ENCODE measurements at places on chromosomes 11 and 22.

DNA sequence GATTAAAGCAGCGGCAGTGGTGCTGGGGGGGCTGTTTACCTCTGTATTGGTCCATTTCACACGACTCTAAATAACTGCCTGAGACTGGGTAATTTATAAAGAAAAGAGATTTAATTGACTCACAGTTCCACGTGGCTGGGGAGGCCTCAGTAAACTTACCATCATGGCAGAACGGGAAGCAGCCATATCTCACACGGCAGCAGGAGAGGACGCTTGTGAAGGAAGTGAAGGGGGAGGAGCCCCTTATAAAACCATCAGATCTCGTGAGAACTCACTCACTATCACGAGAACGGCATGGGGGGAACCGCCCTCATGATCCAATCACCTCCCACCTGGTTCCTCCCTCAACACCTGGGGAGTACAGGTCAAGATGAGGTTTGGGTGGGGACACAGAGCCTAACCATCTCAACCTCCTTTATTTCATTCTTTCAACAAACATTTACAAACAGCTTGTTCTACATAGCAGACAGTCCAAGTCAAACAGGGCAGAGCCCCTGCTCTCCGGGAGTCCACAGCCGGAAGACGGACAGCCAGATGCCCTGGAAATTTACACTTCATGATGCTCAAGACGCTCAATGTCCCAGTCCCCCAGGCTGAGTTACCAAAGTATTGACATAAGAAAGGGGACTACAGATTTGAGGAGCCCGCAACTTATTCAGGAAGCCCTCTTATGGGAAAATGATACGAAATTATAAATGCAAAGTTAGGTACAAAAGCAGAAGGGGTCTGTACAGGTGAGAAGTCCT lies 26.3 kb upstream of the HMGXB4 start:
- no peak for ATAC-seq

DNA sequence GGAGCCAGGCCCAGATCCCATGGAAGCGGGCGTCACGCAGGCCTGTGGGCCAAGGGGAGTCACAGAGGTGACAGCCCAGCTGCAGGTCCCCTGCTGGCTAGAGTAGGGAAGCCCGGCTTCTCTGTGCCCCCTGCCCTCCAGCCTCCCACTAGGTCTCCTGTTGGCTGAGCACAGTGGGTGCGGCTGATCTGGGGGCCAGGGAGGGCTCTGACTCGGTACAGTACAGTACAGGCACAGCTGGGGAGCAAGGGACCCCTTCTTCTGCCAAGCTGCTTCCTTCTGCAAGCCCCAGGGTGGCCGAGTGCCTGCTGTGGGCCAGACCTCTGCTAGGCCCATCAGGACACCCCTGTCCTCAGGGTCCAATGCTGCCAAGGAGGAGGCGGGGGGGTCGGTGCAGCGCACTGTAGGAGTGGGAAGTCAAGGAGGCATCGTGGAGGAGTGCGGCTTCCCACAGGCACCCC lies 10.1 kb downstream of the SUSD2 start:
- ATAC-seq = no peak

GRCh38 chr11:63530021-63530420 lies 6.6 kb upstream of the PLAAT4 start:
- ATAC-seq = no peak

DNA sequence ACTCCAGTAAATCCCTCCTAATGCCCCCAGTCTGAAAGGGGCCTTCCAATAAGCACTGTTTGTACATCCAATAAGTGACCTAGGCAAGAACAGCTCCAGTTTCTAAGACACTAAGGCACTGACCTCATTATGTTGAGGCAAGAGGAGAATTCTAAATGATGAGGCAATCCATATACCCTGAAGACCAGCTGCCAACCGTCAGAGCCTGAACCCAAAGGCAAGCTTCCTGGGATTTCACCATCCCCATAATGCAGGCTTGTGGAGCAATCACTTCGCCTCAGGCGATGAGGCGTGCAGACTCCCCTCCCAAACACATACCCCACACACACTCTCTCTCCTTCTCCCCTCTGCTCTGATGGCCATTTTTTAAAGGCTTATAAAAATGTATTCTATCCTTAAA lies 49.5 kb downstream of the LGR4 start:
- no peak for ATAC-seq

DNA sequence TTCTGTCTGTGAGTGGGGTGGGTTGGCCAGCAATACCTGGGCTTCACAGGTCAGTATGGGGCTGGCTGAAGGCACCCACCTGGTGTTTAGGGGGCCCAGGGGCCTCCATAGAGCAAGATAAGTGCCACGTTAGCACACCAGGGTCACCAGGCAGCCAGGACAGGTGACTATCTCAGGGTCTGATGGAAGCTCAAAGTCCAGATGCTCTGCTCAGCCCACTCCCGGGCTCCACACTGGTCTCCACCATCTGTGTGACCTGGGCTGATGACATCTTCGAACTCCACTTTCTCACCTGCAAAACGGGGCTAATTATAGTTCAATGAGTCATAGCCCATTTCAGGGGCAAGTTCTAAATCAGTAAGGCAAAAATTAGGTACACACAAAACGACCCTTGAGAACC lies 39.4 kb upstream of the PRDM11 start:
- ATAC-seq = no peak

- no peak for ATAC-seq
Measured at GRCh38 chr11:116312570-116313391, 460.0 kb downstream of the BUD13 start.

All from activated CD4-positive, CD25-positive, alpha-beta regulatory T cell treated with anti-CD3 and anti-CD28 coated beads, Interleukin-2, amount 50 U/mL, for 24 hours (primary cell).